Hippocampal formation (tissue), 2 donors: ENCODE measurements at places on chromosomes 3 and 15.

DNA sequence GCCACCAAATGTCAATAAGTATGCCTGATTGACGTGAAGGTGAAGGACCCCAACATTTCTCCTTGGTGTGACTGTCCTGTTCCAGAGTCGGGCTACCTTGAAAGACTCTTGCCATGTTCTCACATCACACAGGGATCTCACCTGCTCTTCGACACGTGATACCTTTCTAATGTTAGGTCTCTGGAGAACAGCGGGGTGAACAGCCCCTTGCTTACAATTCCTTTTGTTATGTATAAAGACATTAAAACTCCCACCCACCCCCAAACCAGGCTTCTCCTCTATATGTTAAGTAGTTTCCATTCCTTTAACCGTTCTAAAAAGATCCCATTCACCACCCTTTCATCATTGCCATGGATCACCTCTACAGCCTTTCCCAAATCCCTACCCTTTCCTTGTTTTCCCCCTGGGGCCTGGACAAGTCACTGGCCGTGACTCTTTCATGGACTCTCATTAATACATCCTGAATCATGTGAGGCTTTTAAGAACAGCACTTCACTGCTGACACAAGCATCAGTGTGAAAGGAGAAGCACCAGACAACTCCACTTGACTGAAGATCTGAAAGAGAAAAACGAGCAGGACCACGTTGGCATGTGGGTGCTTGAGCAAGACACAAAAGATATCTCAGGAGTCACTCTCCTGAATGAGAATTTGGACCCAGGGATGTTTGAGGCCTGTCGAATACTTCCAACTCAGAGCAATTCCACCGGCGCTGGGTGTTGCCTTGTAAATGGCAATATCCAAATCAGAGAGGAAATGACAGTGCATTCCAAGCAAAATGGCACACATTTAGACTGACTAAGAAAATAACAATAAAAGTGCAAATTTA is 115.0 kb downstream of the FOXP1 start:
- DNase-seq, result no peak

DNA sequence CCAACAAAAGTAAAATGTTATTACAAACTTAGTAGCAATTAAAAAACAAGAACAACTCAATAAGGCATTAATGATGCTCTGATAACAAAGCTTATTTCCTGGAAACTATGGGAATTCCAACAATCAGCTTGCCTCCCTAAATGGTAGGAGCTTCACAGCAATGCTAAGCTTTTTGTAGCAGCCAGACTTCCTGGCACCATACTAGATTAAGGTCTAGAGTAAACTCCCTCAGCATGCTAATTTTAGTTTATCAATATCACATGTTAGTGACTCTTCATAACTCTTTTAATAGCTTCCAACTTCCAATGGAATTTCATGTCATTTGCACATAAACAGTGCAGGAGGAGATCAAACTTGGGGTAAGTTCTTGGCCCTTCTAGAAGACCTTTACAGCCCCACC is 782.0 kb downstream of the MCTP2 start:
- DNase-seq, result no peak

GRCh38 chr3:5891711-5892110 is 704.2 kb downstream of the EDEM1 start:
- no peak for DNase-seq

DNA sequence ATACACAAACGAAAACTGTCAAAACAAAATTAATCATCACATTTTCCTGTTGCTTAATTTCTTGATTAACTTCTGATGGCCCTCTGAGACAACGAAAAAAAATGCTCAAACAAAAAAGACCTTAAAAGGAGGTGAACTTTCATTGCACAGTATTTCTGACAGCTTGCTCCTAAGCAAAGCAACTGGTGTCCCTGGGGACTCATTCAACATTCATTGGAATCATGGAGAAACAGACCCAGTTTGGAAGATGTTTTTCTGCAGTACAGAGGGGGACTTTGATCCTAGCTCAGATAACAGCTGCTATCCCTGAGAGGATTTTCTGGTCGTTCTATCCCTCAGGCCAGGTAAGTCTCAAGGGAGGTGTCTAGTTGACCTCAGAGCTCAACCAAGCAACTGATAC is 378.7 kb upstream of the ATP11B start:
- no peak for DNase-seq

DNA sequence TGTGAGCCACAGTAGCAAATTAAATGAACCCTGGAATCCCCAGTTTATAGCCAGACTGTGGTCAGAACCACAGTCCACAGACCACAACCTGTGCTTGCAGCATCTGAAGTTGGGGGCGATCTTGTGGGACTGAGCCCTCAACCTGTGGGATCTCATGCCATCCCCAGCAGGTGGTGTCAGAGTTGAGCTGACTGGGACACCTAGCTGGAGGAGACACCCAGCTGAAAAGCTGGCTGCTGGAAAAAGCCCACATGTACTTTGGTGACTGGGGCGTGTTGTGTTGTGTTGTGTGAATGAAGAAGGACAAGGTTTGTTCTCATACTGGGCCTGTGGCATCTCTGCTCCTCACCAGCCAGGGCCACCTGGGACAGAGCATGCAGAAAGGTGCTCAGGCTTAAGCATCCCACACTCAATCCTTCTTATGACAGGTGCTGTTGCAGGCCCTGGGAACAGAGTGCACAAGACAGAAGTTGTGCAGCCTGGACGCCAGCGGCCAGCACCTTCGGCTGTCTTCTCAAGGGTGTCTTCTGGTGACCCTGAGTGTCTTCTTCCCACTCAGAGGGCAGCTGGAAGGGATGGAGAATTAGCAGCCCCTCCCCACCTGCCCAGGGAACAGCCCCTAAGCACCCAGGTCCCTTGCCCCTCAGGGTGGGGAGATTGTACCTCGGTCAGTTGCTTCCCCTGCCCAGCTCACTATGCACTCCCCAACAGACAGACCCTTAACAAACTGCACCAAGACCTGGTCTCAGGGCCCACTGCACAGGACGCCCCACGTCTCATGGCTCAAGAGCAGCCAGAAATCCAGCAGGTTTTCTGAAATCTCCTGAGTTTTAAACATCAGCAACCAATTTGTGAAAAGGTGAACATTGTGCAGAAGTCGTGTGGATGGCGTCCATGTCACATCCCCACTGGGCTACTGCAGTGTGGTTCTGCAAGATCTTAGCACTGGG is 2.2 kb upstream of the UROC1 start:
- DNase-seq, result no peak

- DNase-seq, result no peak
Measured at GRCh38 chr3:45907769-45908705, 21.7 kb downstream of the CCR9 start.

- DNase-seq, result no peak
Measured at GRCh38 chr3:153079386-153079785, 82.6 kb upstream of the RAP2B start.

DNA sequence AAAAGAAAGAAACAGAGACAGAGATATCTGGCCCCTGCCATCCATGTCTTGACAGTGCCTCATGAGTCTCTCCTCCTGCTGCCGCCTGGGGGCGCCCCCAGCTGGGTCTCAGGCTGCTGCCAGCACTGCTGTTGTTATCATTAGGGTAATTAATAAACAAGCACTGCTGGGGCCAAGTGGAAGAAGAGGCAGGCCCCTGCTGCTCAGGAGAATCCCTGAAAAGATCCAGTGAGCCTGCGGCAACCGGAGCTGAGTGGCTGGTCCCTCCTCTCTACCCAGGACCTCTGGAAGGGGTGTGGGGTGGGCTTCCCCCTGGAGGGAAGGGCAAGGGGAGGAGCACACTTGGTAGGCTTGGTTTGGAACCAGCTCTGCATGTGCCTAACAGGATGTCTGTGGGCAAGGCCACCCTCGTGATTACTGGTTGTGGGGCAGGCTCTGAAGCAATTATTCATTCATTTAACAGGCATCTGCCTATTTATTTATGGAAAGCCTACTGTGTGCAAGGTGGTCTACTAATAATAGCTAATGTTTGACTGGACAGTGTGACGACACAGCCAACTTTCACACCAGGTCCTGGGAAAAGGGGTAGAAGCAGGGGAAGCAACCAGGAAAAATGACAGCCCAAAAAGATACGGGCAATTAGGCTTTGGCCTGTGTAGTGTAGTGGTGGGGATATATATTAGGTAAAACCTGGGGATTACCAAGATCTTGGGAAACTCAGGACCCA is 1.2 kb upstream of the TYRO3 start:
- peak; percentile 79 for DNase-seq

- DNase-seq, result no peak
Measured at GRCh38 chr3:119841808-119842471, 60.0 kb downstream of the NR1I2 start.

- no peak for DNase-seq
Measured at GRCh38 chr15:66614951-66615760, 49.4 kb upstream of the LCTL start.

GRCh38 chr15:74611341-74611740 is 4.3 kb upstream of the CLK3 start:
- DNase-seq, result no peak

GRCh38 chr3:51336261-51336660 is 48.8 kb upstream of the MANF start:
- no peak for DNase-seq

DNA sequence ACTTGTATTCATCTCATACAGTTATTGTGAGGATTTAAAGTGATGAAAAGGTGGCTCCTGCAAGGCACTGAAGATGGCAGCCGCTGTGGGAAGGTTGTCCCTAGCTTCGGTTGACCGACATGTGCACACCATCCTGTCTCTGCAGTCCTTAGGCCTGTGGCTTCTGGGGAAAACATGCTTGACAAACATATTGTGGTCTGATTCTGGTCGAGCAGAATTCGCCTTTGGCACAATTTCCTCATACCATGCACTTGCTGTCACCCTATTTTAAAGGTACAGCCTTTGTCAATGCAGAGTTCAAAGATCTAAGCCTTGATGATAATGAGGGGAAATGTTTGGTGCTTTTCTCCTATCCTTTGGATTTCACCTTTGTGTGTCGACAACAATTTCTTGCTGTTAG is 50.9 kb downstream of the PRICKLE2 start:
- DNase-seq, result no peak

DNA sequence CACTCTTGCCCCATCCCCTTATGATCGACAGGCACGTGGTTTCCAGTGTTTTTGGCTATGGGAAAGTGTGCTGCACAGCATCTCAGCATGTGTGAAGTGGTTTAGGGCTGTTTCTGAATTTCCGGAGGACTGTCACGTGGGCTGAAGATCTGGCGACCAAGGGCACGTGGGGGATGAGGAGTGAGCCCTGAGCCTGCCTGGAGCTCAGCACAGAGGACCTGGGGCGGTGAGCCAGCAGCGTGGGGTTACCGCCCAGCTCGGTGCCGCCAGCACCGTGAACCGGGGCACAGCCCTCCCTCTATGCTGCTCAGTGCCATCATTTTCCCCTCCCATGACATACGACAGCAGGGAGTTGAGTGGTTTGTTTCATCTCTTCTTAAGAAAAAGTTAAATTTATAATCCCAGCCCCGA is 150.2 kb downstream of the DNAJB8 start:
- no peak for DNase-seq

DNA sequence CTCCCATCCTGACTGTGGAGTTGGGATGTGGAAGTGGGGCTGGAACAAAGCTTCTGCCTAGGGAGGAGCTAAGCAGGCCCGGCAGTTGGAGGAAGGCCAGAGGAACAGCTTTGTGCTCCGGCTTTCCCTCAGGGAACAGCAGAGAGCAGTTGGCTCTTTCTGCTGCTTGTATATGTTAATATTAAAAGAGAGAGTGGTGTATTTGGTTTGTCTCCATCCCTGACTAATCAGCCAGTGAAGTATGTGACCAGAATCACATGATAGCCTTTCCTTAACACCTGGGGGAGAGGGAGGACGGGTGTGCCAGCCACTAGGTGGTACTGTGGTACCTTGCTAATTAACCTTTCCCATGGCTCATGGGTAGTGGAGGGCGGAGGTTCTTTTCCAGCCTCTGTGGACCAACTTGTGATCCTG is 10.0 kb downstream of the EIF2B5 start:
- DNase-seq, result no peak

- DNase-seq, result no peak
Measured at GRCh38 chr3:49025005-49025792, 3.3 kb downstream of the NDUFAF3 start.

DNA sequence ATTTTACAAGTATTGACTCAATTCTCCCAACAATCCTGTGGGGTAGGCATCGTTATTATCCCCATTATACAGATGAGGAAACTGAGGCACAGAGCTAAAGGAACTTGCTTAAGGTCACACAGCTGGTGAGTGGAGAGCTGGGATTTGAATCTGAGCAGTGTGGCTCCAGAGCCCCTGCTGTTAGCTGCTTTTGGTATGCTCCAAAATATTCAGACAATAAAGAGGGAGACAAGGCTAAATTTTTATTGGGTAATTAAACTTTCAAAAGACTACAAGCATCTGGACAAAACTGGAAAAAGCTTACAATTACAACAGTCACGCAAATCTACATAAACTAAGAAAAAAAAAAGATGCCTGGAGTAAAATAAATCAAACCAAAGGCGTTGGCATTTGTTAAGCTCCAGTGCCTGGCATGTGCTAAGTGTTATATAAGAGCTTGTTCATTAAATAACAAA is 27.7 kb downstream of the CCDC13 start:
- no peak for DNase-seq

DNA sequence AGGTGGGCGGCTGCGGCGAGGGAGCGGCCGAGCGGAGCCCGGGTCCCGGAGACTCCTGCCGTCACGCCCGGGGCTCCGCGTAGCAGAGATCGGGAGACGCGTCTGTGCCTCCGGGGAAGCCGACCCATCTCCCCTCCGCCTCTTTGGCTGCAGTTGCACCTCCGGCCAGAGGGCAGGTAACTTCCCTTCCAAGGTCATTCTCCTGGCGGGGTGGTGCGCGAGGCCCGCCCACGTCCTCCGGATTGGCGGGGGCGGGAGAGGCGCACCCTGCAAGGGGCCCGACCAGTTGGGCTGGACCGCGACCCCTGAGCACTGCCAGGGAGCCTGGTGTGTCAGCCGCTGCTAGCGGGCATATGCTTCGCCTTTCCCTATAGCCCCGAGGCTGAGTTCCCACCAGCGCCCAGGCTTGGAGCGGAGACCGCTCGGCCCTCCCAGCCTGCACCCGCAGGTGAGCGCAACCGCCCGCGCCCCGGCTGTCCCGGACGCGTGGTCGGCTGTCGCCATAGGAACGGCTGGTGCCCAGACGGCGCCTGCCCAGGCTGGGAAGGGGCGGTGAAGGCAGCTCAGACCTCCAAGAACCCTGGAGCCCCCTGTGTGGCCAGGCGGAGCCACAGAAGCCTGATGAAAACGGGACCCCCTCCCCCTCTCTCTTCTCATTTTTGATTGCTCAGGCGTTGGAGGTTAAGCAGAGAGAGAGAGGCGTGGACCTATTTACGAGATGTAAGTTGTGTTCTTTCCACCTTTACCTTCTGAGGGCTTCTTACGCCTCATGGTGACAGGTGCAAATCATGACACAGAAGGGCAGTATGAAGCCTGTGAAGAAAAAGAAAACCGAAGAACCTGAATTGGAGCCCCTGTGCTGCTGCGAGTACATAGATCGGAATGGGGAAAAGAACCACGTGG is 453 bp downstream of the ZDHHC23 start:
- no peak for DNase-seq

GRCh38 chr3:134094491-134094890 is 64.8 kb upstream of the SLCO2A1 start:
- no peak for DNase-seq

DNA sequence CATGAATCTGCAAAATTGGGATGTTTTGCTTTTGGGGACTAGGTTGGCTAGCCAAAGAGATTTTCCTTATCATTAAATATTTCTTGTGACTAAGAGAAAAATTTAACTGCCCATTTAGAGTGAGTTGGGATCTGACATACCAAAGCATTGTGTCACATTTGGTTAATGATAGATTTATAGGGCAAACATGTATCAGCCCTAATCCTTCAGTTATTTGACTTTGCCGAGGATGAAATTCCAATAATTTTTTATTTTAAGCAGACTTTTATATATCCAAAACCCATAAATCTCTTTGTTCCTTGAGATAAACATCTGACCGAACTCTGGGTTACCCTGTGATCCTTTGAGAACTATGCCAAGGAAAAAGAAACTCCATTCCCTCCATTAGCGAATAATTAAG is 218.9 kb downstream of the CDIN1 start:
- no peak for DNase-seq

- peak; percentile 30 for DNase-seq
Measured at GRCh38 chr15:83372434-83372891, 74.7 kb upstream of the SH3GL3 start.
